ENCODE measurements at places on chromosomes 1 and 21.
A peak's percentile ranks its signal among the peaks of the same experiment; 100 is the strongest.

- no peak for DNase-seq
Measured at GRCh38 chr1:199811163-199811562, 216.3 kb upstream of the NR5A2 start.

DNA sequence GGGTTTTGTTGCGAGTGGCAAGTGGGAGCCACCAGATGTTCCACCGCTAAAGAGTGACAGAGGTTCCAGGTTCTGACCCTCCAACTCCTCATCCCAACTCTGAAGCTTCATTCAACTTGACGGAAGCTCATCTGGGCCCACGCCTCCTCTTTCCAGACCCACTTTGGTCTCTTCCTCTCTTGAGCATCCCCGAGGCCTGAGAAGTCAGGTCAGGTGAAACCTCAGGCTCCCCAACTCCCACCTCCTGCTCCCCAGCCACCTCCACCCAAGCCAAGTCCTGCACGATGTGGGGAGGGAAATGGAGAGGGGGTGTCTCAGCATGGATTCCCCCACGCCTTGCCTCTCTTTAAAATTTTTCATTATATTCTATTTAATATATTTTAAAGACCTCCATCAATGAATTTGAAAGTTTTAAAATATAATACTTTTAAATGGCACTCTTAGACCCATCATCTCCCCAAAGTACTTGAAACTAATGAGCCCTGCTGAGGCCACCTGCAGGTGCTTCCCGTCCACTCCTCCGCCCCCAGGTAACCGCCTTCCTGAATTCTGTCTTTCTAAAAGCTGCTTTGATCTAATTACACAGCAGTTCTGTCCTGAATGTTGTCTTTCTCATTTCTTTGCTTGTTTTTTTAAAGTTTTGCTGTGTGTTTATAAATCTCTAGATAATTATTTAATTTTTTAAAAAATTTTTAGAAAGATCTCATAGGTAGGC, 238.1 kb downstream of the KAZN start:
- DNase-seq: no peak

- peak; percentile 88 for DNase-seq
Measured at GRCh38 chr1:204466416-204467405, 27.9 kb downstream of the PIK3C2B start.

GRCh38 chr1:197393105-197393504, 125.1 kb downstream of the CRB1 start:
- DNase-seq: no peak

DNA sequence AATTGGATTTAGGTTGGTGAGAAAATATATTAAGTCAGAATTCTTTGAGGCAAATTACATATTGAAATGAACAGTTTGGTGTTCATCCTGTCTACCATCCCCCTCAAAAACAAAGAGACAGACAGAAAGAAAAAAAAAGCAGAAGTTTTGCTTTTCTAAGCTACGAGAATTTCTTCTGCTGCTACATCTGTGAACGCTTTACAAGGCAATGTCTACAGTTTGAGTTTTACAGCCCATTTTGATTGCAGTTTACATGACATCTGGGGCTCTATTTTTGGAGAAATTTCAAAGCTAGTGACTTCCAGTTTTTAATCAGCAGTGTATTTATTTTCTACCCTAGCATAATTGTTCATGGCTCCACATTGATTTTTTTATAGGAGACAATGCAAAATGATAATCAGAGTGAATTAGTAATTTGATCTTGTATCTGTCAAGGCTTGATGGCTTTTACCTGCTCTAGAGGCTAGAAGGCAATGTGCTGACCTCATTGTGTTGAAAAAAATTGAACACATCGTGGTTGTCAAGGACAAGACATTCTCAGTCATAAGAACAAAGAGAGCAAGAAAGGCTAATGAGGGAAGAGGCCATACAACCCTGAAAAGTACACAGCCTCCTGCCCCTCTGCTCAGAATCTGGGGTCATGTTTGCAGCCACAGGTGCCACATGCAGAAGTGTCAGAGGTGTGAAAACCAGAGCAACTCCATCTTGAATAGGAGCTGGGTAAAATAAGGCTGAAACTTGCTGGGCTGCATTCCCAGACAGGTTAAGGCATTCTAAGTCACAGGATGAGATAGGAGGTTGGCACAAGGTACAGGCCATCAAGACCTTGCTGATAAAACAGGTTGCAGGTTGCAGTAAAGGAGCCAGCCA, 201.0 kb upstream of the CAMK1G start:
- no peak for DNase-seq

GRCh38 chr1:203360547-203361185, 9.7 kb upstream of the FMOD start:
- no peak for DNase-seq

DNA sequence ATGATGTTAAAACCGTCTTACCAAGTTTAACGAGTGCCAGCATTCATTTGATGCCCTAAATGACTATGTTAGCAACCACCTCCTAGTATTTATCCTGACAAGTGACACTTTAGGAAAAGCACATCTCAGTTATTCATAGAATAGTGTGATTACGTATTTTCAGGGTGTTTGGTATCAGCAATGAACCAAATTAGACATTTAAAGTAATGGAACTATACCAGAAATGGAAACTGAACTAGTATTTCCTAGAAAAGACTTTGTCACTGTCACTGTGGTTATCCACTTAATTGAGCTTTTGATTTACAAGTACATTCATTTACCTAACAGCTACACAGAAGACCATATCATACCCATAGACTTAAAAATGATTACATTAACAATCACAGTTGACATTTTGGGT, 3.6 kb upstream of the IL12RB2 start:
- DNase-seq: no peak

GRCh38 chr1:47401761-47402160, 14.3 kb upstream of the FOXE3 start:
- no peak for DNase-seq
